Posterior vena cava (tissue), 2 donors: ENCODE measurements at places on chromosomes 4 and X. TPM values are rescaled to one million over a fixed set of nuclear protein-coding genes. Genes with fewer than 3 reads are reported as not detected.

- no peak for DNase-seq
Measured at GRCh38 chrX:22689290-22689689, 310.5 kb upstream of the DDX53 start.

GRCh38 chr4:143692241-143692640 lies 8.2 kb downstream of the FREM3 start:
- DNase-seq: no peak

- DNase-seq: no peak
Measured at GRCh38 chr4:159563257-159563656, 460.4 kb downstream of the RAPGEF2 start.

DNA sequence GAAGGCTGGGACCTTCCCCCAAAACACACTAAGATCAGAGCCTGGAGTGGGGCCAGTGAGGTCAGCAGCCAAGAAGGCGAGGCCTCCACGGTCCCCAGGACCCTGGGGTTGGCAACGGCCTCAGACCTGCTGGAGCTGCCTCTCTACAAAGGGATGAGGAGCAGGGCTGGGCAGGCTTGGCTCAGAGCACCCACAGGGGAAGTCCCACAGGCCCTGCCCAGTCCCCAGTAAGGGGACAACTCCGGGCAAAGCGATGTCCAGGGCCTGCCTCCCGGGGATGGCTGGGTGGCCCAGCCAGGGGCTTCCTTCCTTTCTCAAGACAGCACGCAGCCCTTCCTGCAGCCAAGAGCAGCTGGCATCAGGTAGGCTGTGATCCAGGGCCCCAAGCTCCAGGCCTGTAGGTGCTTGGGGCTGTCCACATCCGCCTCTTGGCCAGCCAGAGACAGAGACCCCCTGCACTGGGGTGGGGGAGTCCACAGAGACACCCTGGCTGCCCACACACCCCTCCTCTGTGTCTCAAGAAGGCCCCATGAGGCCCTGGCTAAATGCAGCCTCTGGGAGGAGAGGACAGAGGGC lies 5.7 kb downstream of the MXD4 start:
- DNase-seq: peak; percentile 72

GRCh38 chrX:111511477-111511876 lies at the start of gene SERTM2:
Gene SERTM2, plus strand, starts transcription at chrX:111511645. Its CDS starts 7,213 bp downstream, at chrX:111518858.
- no peak for DNase-seq

DNA sequence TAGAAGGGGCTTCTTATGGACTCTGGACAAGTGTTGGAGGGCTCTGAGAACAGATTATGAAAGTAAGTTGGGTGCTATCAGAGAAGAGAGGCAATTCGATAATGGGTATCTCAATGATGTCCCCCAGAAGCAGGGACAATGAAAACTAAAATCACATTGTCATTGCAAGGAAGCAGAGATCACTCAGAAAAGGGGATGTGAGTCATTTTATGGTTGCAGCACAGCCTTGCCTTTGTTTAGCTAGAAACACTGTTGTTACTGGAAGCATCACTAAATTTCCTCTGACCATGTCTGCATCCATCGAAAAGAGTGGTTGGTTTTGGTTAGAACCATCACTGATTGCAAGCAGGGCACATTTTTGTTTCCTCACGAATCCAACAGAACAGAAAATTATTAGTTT lies 246.8 kb upstream of the NWD2 start:
- no peak for DNase-seq

GRCh38 chrX:7889135-7889534 lies 38.1 kb downstream of the PNPLA4 start:
- DNase-seq: no peak

GRCh38 chr4:140427106-140427918 lies at the start of gene CLGN:
Gene CLGN, minus strand, starts transcription at chr4:140427648. Its CDS starts 14,570 bp downstream, at chr4:140413078.
- DNase-seq: peak; percentile 84

GRCh38 chr4:189185810-189186432 lies 754.8 kb upstream of the FRG1 start:
- DNase-seq: no peak

DNA sequence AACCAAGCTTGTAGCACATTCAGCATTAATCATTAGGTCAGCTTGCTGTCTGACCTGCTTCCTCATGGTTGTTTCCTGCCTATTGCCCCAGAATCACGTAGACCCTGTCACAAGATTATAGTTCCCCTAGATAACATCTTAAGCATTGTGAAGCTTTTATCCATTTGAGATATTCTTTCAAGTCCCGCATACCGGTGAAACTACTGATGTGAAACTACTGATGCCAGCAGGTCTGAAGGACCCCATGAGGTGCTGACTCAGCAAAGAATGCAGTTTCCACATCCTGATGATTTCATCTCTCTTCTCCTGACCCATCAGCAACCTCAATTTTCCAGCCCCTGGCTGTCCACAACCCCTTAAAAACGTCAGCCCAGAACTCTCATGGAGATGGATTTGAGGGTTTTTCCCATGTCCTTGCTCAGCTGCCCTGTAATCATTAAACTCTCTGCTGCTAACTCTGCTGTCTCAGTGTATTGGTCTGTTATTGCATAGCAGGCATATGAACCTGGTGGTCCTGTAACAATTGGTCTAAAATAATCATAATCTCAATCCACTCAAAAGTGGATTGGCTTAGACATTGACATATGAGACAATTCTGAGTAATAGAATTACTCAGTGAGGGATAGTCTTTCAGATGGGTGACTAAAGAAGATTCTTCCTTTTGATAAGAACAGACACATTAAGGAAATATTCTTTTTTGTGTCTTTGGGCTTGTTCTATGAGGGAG lies 26.3 kb upstream of the UBA6 start:
- DNase-seq: no peak

DNA sequence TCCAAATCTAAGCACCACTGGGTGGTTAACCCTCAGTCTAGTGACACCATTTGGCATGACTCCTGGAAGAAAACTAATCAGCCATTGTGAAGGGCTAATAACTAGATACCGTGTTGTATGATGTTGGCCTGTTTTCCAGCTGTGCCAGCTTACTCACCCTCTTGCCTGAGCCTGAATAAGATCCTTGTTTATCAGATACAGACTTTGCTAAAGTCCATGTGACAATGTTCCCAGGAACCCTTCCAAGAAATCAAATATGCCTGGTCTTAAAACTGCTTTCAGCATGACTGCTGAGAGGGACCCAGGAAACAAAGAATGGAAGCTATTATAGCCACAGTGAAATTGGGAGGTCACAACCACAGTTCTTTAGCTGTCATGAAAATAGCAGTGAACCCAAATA lies 640.8 kb upstream of the INTU start:
- DNase-seq: no peak

DNA sequence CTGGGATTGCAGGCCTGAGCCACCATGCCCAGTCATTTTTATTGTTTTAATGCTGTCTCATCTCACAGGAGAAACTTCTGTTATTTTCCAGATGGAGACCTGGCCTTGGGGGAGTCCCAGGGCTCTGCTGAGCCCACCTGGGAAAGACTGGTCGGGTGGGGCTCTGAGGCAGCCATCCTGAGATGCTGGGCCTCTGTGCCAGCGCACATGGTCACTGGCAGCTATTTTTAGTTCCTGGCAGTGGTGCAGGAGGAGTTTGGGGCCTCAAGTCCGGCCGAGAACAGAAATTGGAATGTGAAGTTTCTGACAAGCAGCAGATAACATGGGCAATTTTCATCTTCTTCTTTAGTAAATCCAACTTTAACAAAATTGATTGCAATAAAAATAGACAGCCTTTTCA lies 44.5 kb downstream of the SORCS2 start:
- no peak for DNase-seq

DNA sequence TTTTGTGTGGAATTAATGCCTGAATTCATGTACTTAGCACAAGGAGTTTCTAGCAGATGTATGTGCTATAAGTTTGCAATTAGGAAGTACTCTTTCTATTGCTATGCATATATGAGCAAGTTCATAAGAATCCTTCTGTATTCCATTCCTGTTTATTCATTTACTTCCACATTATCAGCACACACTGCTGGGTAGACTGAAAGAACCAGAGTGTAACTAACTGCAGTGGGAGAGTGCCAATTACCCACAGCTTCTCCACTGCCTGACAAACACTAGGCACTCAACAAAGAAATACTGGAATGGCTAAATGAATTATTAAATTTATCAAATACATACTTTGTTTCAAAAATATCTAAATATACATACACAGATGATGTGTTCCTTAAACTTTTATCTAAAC lies 219.6 kb downstream of the CAMK2D start:
- DNase-seq: no peak

DNA sequence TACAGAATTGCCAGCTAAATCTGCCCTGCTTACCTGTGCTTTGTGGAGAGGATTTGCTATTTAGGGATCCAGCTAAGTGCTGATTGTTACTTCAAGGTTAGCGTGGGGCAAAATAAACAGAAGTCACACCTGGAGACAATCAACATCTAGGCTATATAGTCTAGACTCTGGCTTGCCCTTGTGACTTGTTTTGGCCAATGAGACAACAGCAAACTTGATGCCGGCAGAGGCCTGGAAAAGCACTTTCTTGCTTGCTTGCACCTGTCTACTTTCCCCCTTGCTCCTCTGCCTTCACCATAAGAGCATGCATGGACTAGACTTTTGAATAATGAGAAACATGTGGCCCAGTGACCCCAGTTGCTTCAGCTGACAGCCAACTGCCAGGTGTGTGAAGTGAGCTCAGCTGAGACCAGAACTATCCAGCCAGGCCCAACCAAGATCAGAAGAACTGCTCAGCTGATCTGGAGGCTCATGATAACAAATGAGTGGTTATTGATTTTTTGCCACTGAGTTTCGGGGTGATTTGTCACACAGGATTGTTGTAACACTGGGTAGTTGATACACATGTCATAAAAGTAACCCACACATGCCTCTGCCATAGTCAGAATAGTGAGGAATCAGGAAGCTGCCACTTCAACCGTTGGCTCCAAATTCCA lies 164.4 kb downstream of the RBMX2 start:
- no peak for DNase-seq

DNA sequence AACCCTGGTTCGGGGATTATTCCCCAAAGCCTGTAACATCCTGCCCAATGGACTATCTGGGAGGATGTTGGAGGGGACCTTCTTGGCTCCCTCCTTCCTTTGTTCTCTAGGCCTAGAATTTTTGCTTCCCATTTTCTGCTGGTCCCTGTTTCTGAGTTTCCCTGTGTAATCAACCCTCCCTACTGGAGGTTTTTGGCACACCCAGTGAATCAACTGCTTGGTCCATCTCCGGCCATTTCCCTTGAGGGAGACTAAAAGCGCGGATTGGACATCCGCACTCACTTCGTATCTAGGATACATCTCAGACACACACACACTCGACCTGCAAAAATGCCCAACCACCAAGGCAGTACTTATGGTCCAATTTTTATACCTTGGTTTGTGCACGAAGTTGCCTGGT lies 108.2 kb upstream of the MAGEE2 start:
- no peak for DNase-seq

GRCh38 chr4:38415682-38416081 lies 248.3 kb upstream of the KLF3 start:
- DNase-seq: no peak

- peak; percentile 88 for DNase-seq
Measured at GRCh38 chr4:76738086-76738931, 159.6 kb downstream of the SOWAHB start.

- no peak for DNase-seq
Measured at GRCh38 chr4:179097741-179098140, 1655.5 kb upstream of the AGA start.

DNA sequence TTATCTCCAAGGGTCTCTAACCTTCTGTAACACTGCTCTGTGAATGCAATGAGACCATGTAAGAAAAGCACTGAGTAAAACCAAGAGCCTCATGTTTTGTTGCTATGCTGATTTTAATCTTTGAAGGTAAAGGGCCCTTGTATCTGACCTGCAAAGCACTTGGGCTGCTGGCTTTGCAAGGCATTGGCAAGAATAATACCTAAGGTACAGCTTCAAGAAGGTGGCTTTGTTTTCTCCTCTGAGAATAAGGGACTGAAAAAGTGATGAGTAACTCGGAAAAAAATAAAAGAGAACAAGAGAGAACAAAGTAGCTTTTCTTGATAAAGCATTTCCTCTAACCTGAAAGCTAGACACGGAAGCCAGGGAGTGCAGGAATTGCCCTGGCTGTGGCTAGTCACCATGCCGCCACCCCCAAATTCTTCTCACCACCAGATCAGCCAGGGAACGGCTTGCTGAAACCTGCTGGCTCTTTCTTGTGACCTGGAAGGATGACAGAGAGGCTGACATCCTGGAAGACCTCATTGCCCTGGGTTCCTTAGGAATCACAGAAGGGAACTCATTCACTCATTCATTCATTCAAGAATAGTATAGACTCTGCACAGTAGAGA lies 41.8 kb upstream of the HS3ST1 start:
- no peak for DNase-seq

DNA sequence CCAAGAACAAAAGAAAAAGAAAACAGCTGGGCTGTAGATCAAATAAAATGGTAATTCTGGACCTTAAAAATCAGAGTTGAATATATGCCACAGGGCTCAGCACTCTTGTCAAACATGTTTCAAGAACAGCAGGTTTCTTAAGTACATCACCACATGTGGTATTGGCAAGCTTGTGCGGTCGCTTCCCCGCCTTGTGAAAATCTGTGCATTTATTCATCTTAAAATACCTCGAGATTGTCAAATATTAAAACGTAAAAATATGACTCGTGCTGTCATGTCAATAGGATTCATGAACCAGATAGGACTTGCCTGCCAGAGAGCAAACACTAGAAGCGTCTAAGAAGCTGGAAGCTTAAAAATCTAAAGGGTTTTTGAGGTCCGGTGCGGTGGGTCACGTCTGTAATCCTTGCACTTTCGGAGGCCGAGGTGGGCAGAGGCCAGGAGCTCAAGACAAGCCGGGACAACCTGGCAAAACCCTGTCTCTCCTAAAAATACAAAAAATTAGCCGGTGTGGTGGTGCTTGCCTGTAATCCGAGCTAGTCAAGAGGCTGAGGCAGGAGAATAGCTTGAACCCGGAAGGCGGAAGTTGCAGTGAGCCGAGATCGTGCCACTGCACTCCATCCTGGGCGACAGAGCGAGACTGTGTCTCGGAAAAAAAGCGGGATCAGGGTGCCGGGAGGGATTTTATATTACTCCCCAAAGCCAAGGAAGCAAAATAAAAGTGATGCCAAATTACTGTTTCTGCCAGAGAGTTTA lies 40.2 kb upstream of the TMEM154 start:
- no peak for DNase-seq

GRCh38 chr4:8435656-8436121 lies 4.8 kb downstream of the ACOX3 start:
- DNase-seq: no peak

DNA sequence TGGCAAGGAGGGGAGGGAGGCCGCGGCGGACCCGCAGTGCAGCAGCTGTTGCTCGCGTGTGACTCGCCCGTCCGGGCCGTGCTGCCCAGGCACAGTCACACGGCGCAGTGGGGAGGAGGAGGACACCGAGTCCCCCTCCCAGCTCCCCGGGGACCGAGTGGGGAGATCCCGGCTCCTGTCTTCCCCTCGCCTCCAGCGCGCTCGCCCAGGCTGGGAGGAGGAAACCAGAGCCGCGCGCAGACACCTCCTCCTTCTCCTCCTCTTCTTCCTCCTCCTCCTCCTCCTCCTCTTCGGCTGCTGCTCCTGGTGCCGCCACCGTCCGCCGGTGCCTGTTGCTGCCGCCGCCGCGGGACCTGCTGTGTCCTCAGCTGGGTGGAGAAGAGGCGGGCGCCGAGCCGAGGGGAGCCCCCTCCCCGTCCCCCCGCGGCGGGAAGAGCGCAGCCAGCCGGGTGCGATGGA lies at the start of gene TBC1D1:
TSS of gene TBC1D1 (plus strand) at position 284 of the 459 bp plus-strand sequence. CDS start 11,012 bp downstream, outside the sequence.
- peak; percentile 89 for DNase-seq

GRCh38 chr4:130125467-130125866 lies 1029.5 kb downstream of the C4orf33 start:
- no peak for DNase-seq

- DNase-seq: no peak
Measured at GRCh38 chr4:54227256-54228055, 1.6 kb upstream of the PDGFRA start.

GRCh38 chr4:13992975-13993520 lies 365.5 kb upstream of the BOD1L1 start:
- DNase-seq: no peak

Gene P2RY8
- 1.4 TPM for total RNA-seq

Gene TEX11
- not detected for total RNA-seq

Gene GAGE12J
- not detected for total RNA-seq

Gene FAM199X
- 13.9 TPM for total RNA-seq
